CD4-positive, CD25-positive, alpha-beta regulatory T cell (primary cell): ENCODE measurements at places on chromosomes 11 and 22.
A peak's percentile ranks its signal among the peaks of the same experiment; 100 is the strongest.

DNA sequence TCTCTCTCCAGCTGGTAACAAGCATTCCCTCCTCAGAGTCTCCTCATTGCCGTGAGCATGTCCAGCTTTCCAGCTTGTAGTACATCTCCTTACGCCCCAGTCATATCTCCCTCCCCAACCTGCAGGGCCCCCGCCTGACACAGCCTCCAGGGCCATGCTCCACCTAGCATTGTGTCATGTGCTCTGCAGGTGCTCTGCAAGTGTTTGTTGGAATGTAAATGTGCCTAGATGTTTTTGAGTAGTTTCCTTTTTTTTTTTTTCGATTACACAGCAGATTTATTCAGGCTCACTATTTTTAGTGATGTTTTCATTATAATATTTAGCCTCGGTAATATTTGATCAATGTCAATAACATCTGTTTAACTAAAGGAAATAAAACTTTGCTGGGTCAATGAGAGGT lies 82.5 kb downstream of the NCAM1 start:
- H3K27ac ChIP-seq = no peak overlapping the region
- H3K36me3 ChIP-seq = no peaks in the 10 kb centered on the region
- no peak overlapping the region for H3K4me3 ChIP-seq
- no peaks in the 10 kb centered on the region for H3K4me1 ChIP-seq
- no peak for DNase-seq

DNA sequence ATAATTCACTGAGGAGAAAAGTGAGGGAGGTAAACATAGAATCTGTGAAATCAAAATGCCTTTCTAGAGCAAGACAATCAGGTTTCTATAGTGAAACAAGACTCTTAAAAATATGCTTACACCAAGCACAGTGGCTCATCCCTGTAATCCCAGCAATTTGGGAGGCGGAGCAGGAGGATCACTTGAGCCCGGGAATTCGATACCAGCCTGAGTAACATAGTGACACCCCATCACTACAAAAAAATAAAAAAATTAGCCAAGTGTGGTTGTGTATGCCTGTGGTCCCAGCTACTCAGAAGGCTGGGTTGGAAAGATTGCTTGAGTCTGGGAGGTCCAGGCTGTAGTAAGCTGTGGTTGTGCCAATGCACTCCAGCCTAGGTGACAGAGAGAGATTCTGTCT lies 43.2 kb upstream of the ME3 start:
- DNase-seq = no peak
- peaks cover 2% of the 10 kb centered on the region for H3K27me3 ChIP-seq
- H3K4me1 ChIP-seq = no peaks in the 10 kb centered on the region
- no peaks in the 10 kb centered on the region for H3K36me3 ChIP-seq
- no peak overlapping the region for H3K4me3 ChIP-seq

DNA sequence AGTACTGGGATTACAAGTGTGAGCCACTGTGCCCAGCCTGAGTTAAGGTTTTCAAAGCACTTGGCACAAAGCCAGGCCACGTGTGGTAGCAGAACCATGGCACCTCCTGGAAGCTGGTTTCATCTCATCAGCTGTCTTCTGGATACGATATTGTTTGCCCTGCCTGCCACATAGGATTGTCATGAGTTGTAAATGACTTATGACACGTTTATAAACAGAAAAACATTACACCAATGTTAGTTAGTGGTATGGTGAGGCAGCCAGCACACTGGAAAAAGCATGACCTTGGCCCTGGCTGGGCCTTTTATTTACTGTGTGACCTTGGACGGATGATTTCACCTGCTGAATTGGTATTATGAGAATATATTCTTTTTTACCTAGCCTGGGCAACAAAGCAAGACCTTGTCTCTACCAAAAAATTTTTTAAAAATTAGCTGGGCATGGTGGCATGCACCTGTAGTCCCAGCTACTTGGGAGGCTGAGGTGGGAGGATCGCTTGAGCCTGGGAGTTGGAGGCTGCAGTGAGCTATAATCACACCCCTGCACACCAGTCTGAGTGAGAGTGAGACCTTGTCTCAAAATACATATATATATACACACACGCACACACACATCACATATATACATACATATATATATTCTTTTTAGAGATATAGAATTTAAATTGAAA lies 24.0 kb upstream of the MYH9 start:
- no peak for DNase-seq
- peaks cover 30% of the 10 kb centered on the region for H3K4me1 ChIP-seq
- H3K4me3 ChIP-seq = no peak overlapping the region
- H3K36me3 ChIP-seq = no peaks in the 10 kb centered on the region
- H3K27me3 ChIP-seq = no peaks in the 10 kb centered on the region

- peaks cover 52% of the 10 kb centered on the region for H3K4me1 ChIP-seq
- peak; percentile 90 for DNase-seq
- no peaks in the 10 kb centered on the region for H3K27me3 ChIP-seq
- peak within 1 kb of the TSS; percentile 68 for H3K27ac ChIP-seq
- H3K36me3 ChIP-seq = peaks cover 19% of the 10 kb centered on the region
These were observed at the start of gene PATZ1 for GRCh38 chr22:31346255-31346732. PATZ1 (minus strand) TSS chr22:31346346; CDS start chr22:31345602, 744 bp downstream.

DNA sequence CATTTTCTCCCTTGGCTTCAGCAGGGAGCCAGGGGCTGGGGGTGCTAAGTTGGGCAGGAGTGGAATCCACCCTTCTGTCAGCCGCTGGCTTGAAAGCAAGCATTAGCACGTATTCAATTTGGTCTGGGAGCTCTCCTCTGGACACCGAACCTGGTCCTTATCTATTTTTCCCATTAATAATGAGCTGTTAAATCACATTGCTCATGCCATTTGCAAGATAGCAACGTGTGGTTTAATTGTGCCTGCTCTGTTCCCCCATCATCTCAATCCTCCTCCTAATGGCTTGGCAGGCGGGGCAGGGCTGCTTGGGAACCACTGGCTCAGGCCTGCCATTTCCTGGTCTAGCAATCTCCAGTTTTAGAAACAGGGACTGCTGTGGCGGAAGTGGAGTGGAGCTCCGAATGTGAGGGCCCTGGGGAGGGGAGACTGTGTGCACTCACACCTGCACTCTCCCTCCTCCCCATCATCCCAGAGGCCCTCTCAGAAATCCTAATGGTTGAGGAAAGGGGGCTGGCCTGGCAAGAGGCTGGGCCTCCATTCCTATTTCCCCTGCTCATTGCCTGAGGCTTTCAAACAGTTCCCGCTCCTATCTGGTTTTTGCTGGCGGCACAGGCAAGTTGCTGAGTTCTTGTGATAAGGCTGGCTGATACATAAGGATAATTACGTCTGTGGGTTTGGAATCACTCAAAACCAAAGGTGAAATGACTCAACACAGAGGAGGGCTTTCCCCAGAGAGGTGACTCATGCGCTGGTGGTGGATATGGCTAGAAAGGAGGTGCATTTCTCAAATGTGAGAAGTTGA lies 201.2 kb upstream of the E2F8 start:
- no peak overlapping the region for H3K27ac ChIP-seq
- H3K4me1 ChIP-seq = no peaks in the 10 kb centered on the region
- no peaks in the 10 kb centered on the region for H3K36me3 ChIP-seq
- H3K4me3 ChIP-seq = no peak overlapping the region

- H3K27ac ChIP-seq = no peak overlapping the region
- H3K36me3 ChIP-seq = no peaks in the 10 kb centered on the region
- H3K27me3 ChIP-seq = no peaks in the 10 kb centered on the region
- H3K4me3 ChIP-seq = no peak overlapping the region
- no peaks in the 10 kb centered on the region for H3K4me1 ChIP-seq
- DNase-seq = no peak
These were observed 2392.1 kb upstream of the RAG2 start for GRCh38 chr11:38990139-38990538.

GRCh38 chr11:62393735-62394134 lies 25.1 kb upstream of the SCGB1A1 start:
- no peak overlapping the region for H3K4me3 ChIP-seq
- no peaks in the 10 kb centered on the region for H3K36me3 ChIP-seq
- no peak overlapping the region for H3K27ac ChIP-seq
- no peak for DNase-seq
- no peaks in the 10 kb centered on the region for H3K4me1 ChIP-seq
- peaks cover 2% of the 10 kb centered on the region for H3K27me3 ChIP-seq

DNA sequence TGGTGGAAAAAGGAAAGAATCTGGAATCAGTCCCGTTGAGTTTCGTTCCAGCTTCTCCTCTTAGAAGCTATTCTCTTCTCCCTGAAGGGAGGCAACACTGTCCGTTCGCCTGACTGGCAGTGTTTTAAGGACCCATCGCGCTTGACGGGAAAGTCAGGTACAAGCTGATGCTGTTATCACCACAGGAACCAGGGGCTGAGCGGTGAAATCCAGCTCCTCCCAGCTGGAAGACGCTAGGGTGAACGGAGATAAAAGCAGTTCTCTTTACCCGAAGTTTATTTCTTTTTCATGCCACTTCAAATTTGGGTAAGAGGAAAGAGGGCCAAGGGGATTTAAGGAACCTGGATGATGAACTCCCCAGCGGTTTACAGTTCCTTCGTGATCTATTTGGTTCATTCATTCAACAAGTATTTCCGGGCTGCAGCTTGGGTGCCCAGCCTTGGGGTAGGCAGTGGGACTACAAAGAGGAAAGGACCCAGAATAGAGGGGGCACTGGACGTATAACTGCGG lies 551 bp upstream of the DEUP1 start:
- H3K27me3 ChIP-seq = peaks cover 8% of the 10 kb centered on the region
- no peaks in the 10 kb centered on the region for H3K36me3 ChIP-seq
- H3K27ac ChIP-seq = no peak overlapping the region
- DNase-seq = no peak

DNA sequence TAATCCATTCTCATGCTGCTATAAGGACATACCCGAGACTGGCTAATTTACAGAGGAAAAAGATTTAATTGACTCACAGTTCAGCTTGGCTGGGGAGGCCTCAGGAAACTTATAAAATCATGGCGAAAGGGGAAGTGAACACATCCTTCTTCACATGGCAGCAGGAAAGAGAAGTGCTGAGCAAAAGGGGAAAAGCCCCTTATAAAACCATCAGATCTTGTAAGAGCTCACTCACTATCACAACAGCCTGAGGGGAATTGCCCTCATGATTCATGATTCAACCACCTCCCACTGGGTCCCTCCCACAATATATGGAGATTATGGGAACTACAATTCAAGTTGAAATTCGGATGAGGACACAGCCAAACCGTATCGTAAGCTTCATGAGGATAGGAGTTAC lies 3.8 kb upstream of the CYB5R2 start:
- DNase-seq = no peak
- H3K36me3 ChIP-seq = no peaks in the 10 kb centered on the region
- no peak overlapping the region for H3K27ac ChIP-seq
- H3K4me1 ChIP-seq = no peaks in the 10 kb centered on the region

GRCh38 chr11:71454470-71455113 lies 1.6 kb downstream of the NADSYN1 start:
- H3K4me3 ChIP-seq = peak overlapping the region; percentile 13
- H3K36me3 ChIP-seq = peaks cover 48% of the 10 kb centered on the region
- H3K27me3 ChIP-seq = no peaks in the 10 kb centered on the region
- no peak overlapping the region for H3K27ac ChIP-seq
- peak; percentile 31 for DNase-seq

- no peaks in the 10 kb centered on the region for H3K36me3 ChIP-seq
- no peak overlapping the region for H3K4me3 ChIP-seq
- DNase-seq = no peak
- no peaks in the 10 kb centered on the region for H3K4me1 ChIP-seq
- H3K27me3 ChIP-seq = no peaks in the 10 kb centered on the region
- H3K27ac ChIP-seq = no peak overlapping the region
These were observed 11.8 kb downstream of the MUC2 start for GRCh38 chr11:1086171-1087102.

DNA sequence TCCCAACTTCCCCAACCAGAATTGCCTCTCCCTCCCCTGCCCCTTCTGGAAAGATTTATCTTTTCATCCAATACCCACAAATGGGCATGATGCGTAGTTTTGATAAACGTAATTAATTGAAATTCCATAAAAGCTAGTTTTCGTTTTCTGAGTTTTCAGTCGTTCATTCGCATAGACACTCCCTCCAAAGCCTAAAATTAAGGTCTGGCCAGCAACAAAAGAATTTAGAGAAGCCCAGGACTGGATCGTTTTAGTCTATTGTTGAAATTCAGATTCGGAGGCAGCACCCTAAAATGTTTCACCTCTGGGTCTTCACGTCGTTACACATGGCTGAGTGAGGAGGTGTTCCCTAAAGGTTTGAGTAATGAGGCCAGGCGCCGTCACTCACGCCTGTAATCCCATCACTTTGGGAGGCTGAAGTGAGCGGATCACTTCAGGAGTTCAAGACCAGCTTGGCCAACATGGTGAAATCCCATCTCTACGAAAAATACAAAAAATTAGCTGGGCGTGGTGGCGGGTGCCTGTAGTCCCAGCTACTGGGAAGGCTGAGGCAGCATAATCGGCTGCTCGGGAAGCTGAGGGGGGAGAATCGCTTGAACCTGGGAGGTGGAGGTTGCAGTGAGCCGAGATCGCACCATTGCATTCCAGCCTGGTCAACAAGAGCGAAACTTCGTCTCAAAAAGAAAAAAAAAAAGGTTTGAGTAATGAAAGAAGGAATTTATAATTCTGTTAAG lies 589 bp upstream of the NDUFC2 start:
- peak overlapping the region; percentile 69 for H3K27ac ChIP-seq
- H3K4me3 ChIP-seq = peak overlapping the region; percentile 98
- H3K36me3 ChIP-seq = no peaks in the 10 kb centered on the region

- no peak for DNase-seq
- peaks cover 8% of the 10 kb centered on the region for H3K27me3 ChIP-seq
- H3K4me3 ChIP-seq = no peak overlapping the region
- H3K27ac ChIP-seq = no peak overlapping the region
- no peaks in the 10 kb centered on the region for H3K4me1 ChIP-seq
- H3K36me3 ChIP-seq = no peaks in the 10 kb centered on the region
These were observed 14.2 kb upstream of the VSIG10L2 start for GRCh38 chr11:125931668-125932067.

- no peaks in the 10 kb centered on the region for H3K36me3 ChIP-seq
- H3K27me3 ChIP-seq = no peaks in the 10 kb centered on the region
- no peak overlapping the region for H3K4me3 ChIP-seq
- peak; percentile 38 for DNase-seq
- H3K4me1 ChIP-seq = peaks cover 6% of the 10 kb centered on the region
- no peak overlapping the region for H3K27ac ChIP-seq
These were observed 10.1 kb downstream of the CHST1 start for GRCh38 chr11:45655347-45655756.

GRCh38 chr11:19996571-19996970 lies 163.7 kb downstream of the DBX1 start:
- no peak for DNase-seq
- no peak overlapping the region for H3K27ac ChIP-seq
- H3K4me1 ChIP-seq = no peaks in the 10 kb centered on the region
- H3K4me3 ChIP-seq = no peak overlapping the region
- no peaks in the 10 kb centered on the region for H3K36me3 ChIP-seq

- no peaks in the 10 kb centered on the region for H3K27me3 ChIP-seq
- no peak for DNase-seq
- H3K36me3 ChIP-seq = peaks cover 81% of the 10 kb centered on the region
- H3K27ac ChIP-seq = no peak overlapping the region
- H3K4me3 ChIP-seq = no peak overlapping the region
These were observed 33.6 kb upstream of the FNBP4 start for GRCh38 chr11:47800759-47801158.
